ENCODE measurements at places on chromosomes 7 and 10. TPM values are rescaled to one million over a fixed set of nuclear protein-coding genes. Genes with fewer than 3 reads are reported as not detected.

DNA sequence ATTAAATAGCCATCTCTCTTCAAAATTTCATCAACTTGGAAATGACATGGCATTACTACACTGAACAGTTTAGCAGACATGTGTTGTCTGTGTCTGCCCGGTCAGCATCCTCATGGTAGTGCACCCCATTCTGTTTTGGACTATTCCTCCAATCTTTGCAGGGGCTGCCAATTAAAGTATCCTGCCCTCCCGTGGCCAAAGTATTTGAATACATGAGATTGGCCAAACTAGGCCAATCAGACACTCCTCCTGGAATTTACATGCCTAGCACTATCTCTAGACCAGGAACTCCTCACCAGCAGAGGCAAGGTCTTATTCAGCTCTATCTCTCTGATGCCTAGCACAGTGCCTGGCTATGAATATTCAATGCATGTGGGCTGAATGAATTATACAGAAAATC is 4.4 kb downstream of the SHTN1 start:
- DNase-seq = no peak

DNA sequence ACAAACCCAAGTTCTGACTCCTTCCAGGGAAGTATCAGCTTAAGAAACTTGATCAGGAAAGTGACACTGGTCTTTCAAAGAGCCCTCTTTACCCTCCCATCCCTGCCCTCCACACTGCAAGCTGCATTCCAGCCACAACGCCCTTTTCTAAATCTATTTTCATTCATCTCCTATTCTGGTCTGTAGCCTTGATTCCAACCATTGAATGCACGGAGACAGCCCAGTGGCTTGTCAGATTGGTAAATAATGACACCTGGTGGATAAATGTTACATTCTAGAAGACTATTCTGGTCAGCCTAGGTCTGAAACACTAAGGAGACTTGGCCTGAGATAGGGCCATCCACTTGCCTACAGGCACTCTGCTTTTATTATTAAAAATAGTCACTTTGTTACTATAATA is 20.9 kb downstream of the MORN4 start:
- no peak for DNase-seq

GRCh38 chr7:81926-82756 is 110.2 kb upstream of the FAM20C start:
- DNase-seq = no peak

- no peak for DNase-seq
Measured at GRCh38 chr7:83204715-83205114, 42.0 kb upstream of the PCLO start.

DNA sequence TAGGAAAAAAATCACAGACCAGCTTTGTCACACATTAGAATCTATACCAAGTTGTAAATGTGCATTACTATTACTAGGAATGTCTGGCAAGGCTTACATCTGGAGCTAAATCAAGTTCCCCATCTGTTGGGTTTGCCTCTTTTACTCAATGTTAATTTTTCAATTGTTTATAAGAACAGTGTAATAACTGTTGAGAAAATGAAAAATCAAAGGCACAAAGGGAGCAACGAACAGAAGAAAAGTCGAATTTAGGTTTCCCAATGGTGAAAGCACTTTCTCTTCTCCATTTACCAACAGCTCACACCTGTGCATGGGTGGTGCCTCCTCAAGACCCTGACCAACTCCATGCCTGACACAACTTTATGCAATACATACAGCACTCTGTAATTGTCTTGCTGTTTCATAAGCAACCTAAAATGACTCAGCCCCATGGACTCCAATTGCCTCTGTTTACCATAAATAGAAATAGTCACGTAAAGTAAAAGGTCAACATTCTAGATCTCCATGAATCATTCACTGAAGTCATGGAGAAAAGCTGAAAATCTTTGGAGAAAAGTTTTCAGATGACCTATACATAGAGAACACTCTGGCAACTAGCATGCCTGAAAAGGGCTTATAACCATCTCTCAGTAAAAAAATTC is 95.5 kb upstream of the KCNIP2 start:
- DNase-seq = no peak

GRCh38 chr7:138865843-138866242 is 67.8 kb upstream of the ATP6V0A4 start:
- no peak for DNase-seq

DNA sequence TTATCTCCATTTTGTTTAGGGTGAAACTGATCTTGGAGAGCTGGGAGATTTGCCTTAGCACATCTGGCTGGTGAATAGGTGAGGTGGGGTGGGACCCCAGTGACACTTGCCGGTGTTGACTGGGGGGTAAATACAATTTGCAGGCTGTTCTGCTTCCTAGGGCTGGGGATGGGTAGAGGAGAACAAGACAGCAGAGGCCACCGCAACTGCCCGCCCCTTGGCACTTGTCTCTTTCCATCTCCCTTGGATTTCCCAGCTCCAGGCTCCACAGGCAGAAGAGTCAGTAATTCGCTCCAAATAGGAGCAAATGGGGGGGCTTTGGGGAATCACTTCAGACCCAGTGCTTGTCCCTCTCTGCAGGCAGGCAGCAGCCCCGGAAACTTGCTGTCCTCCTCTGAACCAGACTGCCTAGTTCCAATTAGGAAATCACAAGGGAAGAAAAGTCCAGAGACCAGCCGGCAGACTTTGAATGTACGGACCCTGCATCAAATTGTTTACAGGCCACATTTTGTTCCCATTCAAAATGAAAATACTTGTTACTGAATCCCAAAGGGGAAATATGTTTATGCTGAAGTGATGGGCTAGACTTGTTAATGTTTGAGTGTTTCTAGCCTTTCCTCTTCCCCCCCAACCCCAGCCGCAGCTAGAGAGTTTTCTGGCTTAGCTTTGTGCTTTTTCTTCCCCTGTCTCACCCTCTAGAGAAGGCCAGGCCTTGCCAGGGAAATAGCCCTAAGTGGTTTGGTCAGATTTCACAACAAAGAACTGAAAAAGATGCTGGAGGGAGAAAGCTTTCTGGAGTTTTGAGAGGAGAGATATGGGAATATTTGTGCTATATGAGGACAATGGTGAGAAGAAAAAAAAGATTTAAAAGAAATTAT is 10.0 kb upstream of the INPP5F start:
- DNase-seq = no peak

DNA sequence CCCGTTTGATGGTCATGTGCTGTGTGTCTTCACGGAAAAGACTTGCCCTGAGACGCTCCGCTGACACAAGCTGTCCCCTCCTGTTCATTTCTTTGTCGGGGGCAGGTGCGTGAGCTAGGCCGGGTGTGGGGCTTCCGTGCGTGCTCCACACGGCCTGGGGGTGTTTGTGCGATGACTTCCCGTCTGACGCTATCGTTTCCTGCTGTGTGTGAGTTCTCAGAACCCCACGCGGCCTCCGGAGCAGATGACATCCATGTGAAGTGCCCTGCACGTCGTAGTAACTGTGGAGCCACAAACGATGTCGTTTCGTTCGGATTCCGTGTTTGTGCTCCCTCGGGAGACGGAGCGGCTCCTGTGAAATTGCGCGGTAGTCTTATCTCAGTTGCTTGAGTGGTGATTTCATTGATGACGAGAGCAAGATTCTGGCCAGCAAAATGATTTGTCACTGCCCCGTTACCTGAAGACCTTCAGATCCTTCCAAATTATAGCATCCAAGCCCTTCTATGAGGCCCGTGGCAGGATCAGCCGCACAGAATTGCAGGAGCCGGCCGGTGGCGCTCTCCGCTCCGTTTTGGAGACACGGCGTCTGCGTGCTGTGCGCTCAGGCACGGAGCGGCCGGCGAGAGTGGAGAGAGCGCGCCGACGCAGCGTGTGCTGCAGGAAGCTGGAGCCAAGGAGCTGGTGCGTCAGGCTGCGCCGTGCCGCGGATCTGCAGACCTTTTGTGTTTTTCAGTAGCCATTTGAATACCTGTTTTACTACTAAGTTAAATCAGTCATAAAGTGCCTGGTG is 94.9 kb downstream of the NKX6-2 start:
- DNase-seq = peak; percentile 58

DNA sequence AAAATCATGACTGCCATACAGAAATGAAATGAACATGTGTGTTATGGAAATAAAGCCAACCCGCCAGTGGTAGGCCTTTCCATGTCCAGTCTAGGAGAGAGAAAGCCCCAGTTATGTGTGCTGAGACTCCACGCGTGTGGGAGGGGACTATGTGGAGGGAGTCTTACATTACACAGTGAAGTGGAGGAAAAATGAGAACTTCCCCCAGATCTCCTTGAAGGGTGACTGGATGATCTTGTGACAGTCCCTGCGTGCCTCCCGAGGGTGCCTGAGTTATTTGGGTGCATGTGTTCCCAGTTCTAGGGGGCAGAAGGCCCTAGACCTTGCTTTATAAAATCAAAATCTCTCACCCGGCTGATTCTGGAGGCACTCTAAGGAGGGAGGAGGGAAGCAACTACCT is 24.2 kb downstream of the UPP1 start:
- DNase-seq = no peak

- DNase-seq = no peak
Measured at GRCh38 chr7:2965301-2965700, 78.4 kb downstream of the CARD11 start.

DNA sequence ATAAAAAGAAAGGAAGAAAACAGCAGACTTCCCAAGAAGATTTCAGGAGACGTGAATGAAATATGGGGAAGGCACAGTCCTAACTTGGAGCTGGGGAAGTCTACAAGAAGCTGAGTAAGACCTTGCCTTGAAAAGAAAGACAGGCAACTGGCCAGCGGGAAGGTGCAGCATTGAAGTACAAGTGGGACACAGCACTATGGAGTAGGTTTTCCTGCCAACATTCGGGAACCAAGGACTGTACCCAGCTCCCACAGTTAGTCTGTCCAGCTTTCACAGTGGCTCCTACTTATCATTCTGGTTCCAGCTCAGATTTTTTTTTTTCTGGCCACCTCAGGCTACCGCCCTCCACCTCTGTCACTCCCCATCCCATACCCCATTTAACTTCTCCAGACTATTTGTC is 10.0 kb downstream of the HPS1 start:
- no peak for DNase-seq

DNA sequence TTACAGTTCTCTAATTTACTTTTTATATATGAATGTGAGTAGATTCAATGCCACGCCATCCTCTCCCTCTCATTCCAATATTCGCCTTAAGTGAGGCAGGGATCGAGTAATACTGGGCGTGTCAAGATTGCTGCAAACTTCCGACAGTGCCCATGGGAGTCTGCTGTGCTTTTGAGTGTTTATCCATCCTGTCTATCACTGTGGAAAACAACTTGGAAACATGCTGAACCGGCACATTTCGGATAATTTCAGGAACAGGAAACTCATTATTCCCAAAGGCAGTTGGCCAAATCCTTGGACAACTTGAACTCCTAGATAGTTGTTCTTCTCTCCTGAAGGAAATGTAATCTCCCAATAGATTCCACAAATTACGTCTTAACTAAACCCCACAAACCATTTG is 28.5 kb downstream of the PIP4K2A start:
- DNase-seq = no peak

DNA sequence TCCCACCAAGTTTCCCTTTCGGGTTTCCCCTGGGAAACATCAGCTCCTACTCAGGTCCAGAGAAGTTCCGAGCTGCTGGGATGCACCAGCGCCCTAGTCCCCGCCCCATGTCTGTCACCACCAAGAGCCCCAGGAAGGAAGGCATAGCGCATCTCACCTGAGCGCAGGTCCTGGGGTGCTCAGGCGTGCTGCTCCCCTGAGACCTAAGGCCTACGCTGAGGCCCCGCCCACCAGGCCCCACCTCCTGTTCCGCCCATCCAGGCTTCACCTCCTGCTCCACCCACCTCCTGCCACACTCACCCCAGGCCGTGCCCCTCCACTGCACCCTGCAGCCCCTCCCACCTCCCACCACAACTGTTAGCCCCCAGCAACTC is 1.2 kb upstream of the TFR2 start:
- peak; percentile 37 for DNase-seq

DNA sequence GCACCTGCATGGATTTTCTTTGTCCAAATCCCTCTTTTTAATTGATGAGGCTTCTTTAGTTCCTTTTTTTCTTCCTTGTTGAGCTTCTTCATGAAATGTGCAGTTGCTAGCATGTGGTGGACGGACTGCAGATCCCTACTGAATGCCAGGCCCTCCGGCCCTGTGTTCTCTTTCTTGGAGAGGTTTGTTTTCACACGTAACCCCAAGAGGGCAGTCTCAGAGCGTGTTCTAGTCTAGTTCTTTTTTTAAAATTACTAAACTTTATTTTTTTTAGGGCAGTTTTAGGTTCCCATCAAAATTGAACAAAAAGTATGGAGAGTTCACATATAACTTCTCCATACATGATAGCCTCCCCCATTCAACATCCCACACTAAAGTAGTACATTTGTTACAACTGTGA is 190.0 kb downstream of the CFTR start:
- DNase-seq = no peak

- DNase-seq = no peak
Measured at GRCh38 chr10:75379212-75379724, 22.3 kb downstream of the ZNF503 start.

GRCh38 chr10:104988686-104989085 is 347.6 kb downstream of the SORCS3 start:
- no peak for DNase-seq

- no peak for DNase-seq
Measured at GRCh38 chr10:80503584-80504157, 34.0 kb upstream of the SH2D4B start.

GRCh38 chr7:123682690-123683089 is 27.0 kb downstream of the LMOD2 start:
- DNase-seq = no peak

GRCh38 chr7:139487366-139488080 is 4.0 kb upstream of the KLRG2 start:
- no peak for DNase-seq

DNA sequence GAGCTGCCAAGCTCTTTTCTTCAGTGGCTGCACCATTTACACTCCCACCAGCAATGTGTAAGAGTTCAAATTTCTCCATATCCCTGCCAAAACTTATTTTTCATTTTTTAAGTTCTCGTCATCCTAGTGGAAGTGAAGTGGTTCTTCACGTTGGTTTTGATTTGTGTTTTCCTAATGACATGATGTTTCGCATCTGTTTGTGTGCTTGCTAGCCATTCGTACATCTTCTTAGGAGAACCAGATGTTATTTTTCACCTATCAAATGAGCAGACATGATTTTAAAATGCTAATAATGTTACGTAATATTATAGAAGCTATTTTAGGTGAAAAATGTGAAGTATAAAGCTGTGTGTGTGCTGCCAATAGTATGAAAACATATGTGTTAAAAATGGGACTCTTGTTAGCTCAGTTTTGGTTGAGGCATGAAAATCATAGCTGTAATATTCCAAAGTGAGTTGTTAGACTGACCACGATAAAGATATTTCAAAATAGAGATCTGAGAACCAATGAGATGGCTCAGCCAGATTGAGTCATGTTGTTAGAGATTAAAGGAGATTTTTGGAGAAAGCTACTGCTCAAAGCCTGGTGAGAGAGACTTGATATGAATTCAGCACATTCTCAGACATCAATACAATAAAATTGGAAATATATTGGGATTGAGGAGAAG is 25.9 kb upstream of the GALNT11 start:
- DNase-seq = no peak

GRCh38 chr10:104104418-104104817 is 17.6 kb upstream of the SFR1 start:
- DNase-seq = no peak

The DLX6 gene
- not detected for total RNA-seq

The SUN1 gene
- 50.4 TPM for total RNA-seq

The GPRIN2 gene
- total RNA-seq = not detected

The PRKCQ gene
- 55.3 TPM for total RNA-seq

The PTPRZ1 gene
- not detected for total RNA-seq

The CRYGN gene
- not detected for total RNA-seq

The AGBL3 gene
- total RNA-seq = 2.2 TPM

The NDUFB8 gene
- total RNA-seq = 165 TPM

The SKIDA1 gene
- total RNA-seq = not detected

The SORCS3 gene
- not detected for total RNA-seq

The CPN1 gene
- not detected for total RNA-seq

Data from natural killer cell treated with Interleukin-12 subunit alpha and Interleukin-12 subunit beta and Interleukin-15 and Interleukin-18, amount 100 ng/mL, for 72 hours (primary cell).